ENCODE measurements at places on chromosomes 3 and 15.

DNA sequence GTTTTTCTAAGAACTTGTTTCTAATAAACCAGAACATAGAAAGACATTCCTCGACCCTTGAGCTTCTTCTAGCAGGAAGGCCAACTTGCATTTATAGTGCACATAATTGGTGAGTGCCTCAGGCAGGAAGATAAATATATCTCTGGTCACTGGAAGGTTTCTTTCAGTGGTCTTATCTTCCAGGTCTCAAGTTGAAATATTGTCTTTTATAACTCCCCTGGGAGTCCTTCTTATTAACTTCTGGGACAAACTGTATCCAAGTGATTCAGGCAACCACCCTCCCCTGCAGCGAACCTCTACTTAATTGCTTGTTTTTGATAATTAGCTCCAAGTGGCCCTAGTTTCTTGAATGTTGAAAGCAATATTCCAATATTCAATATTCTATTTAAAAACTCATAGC, 346.8 kb upstream of the GOLIM4 start:
- no peak for DNase-seq

DNA sequence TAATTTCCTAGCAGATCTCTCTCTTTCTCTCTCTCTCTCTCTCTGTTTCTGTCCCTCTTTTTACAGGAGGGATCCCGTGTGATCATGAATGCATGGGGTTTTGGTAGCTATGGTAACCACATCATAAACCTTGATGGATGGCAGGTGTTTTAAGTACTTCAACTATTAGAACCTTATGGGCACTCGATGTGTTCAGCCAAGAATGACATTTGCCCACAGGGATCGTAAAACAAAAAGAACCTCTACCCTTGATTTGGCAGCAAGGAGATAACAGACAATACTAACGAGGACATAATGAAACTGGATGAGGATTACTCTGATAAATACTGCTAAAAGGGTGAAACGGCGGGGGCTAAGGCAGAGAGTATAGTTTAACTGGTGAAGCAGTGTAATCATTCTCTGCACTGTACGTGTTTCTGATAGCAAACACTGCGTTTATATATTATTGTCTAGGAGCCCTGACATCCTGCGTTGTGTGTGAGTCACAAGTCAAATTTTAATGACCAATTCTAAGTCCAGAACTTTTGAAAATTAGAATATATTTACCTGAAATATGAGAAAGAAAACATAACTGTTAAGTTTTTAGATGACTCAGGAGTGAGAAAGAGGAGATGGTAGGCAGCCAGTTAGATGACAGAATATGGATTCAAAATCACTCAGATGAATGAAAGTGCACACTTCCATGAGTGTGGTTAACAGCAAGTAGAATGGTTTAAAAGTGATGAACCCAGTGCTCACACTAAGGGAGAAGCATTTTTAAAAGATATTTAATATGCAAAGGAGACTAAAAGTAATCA, 80.3 kb downstream of the OTOL1 start:
- DNase-seq, result no peak

DNA sequence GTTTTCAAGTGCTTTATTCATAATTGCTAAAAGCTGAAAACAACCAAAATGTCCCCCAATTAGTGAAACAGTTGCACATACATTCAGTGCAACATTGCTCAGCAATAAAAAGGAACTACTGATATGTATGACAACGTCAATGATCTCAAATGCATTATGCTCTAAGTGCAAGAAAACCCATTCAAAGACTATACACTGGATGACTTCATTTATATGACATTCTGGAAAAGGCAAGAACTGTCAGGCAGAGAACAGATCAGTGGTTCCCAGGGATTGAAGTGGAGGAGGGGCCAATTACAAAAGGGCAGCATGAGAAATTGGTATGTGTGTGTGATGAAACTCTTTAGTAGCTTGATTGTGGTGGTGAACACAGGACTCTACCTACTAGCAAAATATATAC, 585.6 kb downstream of the TBL1XR1 start:
- no peak for DNase-seq

DNA sequence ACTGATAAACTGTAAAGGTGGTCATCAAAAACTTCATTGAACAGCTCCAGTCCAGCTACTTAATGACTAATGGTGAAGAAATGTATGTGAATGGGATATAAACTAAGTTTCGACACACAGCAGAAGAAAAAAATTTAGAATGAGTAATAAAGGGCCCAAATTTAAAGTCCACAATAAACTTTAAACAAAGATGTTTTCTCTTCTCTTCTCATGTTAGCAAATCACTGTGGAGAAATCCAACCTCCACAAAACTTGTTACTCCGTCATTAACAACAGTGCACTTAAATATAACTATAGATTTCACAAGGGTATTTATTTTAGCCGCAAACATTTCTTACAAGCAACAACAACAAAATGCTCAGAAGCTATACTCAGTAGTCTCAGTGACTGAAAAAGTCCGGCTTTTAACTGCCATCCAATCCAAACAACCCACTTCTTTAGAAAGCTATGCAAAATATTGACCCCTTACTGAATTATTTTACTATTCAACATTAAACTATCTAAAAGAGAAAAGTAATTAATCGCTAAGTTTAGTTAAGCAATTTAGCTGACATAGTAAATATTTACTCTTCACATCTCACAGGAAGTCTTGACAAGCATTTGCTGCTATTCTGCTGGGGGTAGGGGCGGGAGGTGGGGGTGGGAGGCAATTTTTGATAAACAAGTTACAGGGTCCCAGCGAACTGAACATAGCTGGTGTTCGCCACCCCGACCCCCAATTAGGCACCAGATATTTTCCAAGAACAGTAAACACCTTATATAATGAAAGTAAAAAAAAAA, 2.4 kb downstream of the IGF2BP2 start:
- no peak for DNase-seq

DNA sequence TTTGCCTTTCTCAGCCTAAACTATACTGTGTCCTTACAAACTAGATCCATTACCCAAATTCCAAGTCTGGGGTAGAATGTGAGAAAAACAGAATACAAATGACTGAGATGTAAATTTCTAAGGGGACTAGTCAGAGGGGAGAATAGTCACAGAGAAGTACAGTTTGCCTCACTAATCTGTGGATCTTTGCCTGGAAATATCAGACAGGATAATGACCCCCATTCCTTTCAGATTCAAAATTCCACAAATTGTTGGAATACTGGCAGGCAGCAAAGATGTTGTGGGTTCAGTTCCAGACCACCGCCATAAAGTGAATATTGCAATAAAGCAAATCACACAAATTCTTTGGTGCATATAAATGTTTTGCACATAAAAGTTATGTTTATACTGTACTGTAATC, 762.8 kb upstream of the NR2F2 start:
- DNase-seq, result no peak

- no peak for DNase-seq
These were observed 132.5 kb upstream of the THBS1 start for GRCh38 chr15:39448409-39448808.

DNA sequence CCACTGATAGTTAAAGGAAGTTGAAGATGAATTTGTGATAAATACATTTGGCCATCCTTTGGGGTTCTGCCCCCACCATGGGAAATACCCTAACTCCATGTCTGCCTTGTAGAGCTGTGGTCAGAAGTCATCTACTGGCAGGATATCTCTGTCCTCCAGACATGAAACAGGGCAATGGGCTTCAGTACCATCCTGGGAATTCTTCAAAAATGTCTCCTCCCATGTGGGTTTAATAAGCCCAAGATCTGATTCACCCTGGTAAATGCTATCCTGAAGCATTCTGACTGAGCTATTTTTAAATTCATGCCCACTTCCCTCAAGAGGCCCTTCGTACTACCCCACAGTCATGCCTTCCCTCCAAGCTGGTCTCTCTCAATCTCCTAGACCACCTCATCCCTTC, 113.7 kb upstream of the SLC25A36 start:
- DNase-seq, result no peak

DNA sequence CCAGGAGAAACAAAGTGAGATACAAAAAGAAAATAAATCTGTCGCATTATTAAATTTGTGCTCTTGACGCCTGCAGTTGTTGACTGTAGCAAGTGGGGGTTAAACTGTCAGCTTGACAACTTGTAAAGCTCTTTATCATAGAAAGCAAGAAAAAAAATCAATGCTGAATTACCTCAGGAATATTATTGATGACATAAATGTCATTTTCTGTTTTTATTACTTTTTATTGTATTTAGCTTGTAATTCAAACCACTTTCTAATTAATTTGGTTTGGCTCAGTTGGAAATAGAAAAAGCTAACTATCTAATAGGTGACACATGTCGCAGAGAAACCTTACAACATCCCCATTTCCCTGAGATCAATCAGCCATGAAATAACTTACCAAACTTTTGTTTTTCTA, 195.3 kb downstream of the CDIN1 start:
- no peak for DNase-seq

GRCh38 chr3:187369089-187369447, 883 bp downstream of the RTP4 start:
- DNase-seq, result no peak

DNA sequence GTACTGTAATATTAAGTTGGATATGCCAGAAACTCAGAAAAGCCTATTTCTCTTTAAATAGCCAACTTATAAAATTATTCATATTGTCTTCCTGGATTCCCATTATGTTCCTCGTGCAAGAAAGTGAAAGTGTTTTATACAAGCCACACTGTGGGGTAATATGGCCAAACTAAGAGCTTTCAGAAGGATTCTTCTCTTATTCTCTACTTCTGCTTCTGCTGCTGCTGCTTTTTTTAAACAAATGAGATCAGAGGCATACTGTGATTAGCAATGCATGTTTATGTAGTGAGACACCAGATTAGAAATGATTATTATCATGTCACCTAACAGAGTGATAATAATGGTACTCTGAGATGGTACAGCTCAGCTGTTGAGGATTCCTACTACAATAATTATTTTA, 1026.5 kb upstream of the CFAP20DC start:
- DNase-seq, result no peak
